ENCODE measurements at places on chromosomes 6 and 20. TPM values are rescaled to one million over a fixed set of nuclear protein-coding genes. Genes with fewer than 3 reads are reported as not detected.

The EFCAB8 gene
- not detected for total RNA-seq

The RAET1E gene
- total RNA-seq, result not detected

The TRPC4AP gene
- total RNA-seq, result 39.3 TPM

DNA sequence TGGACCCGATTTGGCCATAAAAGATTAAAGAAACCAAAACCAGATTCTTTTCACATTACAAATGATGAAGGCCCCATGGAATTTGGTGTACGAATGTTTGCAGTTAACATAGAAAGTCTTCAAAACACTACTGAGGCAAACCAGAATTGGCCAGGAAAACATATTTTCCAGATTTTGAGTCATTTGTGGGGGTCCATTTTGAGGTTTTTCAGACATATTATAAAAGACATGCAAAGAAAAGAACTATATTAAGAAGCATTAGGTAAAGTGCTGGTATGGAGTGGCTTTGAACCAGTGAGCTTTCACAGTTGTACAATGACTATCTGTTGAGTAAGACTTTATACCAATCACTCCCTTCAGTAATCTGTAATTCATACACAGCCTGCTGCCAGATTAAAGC, 168.9 kb upstream of the COL21A1 start:
- DNase-seq, result no peak

DNA sequence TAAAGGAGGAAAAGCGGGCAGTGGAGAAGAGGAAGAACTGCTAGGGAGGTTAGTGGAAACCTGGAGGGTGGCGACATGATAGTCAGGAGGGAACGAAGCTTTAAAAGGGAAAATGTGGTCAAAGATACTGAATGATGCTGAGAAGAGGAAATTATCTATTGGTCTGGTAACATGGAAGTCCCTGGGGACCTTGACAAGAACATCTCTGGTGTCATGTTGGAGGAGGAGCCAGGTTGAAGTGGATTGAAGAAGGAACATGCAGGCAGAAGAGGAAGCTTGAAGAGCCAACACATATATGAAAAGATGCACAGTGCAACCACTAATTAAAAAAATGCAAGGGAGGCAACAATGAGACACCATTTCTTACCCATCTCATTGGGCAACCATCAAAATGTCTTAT, 251.9 kb upstream of the RNF24 start:
- DNase-seq, result no peak

DNA sequence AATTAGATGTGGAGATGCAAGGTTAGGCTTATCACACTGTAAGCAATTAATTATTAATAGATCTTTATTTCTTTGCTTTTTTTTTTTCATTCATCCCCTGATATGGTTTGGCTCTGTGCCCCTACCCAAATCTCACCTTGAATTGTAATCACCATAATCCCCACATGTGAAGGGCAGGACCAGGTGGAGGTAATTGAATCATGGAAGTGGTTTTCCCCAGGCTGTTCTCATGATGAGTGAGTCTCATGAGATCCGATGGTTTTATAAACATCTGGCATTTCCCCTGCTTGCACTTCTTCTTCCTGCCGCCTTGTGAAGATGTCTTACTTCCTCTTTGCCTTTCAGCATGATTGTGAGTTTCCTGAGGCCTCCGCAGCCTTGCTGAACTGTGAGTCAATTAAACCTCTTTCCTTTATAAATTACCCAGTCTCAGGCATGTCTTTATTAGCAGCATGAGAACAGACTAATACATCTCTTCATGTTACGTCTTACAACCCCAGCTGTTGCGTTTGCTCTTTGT, 333.8 kb downstream of the CDH26 start:
- DNase-seq, result no peak
